ENCODE measurements at places on chromosomes 2 and 18.

GRCh38 chr2:212609479-212609878 lies 70.9 kb upstream of the ERBB4 start:
- DNase-seq = no peak

DNA sequence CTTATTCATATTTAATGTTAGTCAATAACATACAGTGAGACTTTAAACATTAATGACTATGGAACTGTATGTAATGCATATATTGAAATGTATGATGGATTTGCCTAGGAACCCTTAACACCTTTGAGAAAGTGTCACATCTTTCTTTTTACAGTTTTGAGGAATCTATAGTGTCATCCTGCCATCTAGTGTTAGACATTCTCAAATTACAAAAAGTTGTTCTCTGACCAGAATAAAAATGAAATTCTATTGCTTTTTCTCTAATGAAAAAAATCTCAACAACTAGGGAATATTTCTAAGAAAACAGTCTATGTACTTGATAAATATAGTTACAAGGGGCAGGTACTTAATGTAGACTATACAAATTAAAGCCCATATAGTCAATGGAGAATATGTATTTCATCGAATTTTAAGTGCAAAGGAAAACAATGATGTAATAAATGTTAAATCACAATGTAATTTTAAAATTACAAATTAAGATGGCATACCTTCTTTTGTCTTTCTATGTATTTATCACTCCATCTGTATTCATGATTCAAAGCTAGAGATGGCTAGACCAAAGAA lies 5.1 kb upstream of the CALCRL start:
- no peak for DNase-seq

GRCh38 chr2:140457483-140457882 lies 1673.3 kb downstream of the LRP1B start:
- no peak for DNase-seq

GRCh38 chr2:161088658-161089350 lies 71.4 kb upstream of the TANK start:
- DNase-seq = no peak

DNA sequence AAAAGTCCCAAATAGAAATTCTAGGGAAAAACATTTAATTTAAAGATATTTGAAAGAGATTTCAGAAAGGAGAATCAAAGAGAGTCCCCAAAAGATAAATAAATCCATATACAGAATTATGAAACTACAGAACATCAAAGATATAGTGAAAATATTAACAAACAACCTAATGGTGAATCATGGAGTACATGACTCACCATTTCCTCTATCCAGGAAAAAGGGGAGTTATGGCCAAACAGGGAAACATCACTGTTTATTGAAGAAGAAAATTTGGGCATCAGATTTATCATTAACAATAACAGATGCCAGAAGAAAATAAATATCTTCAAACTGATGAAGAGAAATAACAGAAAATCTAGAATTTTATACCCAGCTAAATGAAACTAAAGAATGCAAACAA lies 448.3 kb downstream of the CDH2 start:
- no peak for DNase-seq

- no peak for DNase-seq
Measured at GRCh38 chr18:25058521-25058920, 293.4 kb downstream of the ZNF521 start.

DNA sequence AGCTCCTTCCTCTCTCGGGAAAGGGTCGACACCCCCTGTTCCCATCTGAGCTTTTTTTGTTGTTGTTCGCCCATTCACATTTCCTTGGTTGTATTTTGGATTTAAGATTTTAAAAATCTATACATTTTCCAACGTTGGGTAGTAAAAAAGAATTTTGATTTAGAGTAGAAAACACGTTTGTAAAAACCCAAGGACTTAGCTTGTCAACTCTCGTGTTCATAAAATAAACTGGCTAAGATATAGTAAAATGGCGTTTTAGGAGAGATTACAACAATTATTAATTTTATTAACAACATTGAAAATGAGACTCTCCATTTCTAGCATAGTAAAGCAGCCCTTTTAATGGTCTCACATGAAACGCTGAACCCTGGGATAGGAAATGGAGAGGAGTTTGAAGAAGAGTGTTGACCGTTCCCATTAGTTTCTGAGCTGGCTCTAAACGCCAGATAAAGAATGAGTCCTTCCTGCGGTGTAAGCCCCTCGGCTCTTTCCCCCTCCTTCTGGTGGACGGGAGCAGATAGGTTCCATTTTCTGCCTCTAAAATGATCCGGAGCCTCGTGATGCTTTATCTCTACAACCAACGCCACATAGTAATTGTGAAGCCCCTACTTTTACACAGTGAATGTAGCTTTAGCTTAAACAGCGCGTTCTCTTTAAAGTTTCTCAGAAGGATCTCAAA lies 24.0 kb upstream of the ZNF516 start:
- DNase-seq = no peak

DNA sequence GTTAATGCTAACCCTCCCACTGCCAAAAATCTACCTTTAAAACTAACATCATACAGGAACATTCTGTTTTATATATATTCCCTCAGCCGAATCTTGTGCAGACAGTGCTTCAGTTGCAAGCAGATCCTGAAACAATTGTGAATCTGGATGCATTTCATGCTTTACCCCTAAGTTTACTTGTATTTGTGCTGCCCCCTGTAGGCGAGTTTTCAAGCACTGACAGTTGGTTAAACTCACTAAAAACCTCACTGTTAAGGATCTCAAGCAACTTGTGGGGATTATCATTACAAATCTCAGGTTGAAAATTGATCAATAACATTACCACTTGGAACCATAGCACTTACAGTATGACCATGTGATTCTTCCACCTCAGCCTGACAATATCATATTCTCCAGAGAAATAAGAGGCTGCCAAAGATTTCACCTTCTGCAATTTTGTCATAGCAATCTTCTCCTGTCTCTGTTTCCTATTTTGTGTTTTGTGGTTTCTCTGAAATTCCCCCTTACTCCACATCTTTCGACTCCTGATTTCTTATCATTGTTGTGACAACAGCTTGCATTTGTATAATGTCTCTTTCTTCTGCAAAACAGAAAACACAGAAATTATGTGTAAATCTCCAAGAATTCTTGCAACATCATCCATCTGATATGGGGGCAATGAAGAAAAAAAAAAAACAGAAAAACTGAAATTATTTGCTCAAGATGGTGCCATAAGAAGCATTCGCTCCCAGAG lies 354.6 kb upstream of the SETBP1 start:
- no peak for DNase-seq

- DNase-seq = no peak
Measured at GRCh38 chr2:213627054-213627710, 342.9 kb downstream of the SPAG16 start.

DNA sequence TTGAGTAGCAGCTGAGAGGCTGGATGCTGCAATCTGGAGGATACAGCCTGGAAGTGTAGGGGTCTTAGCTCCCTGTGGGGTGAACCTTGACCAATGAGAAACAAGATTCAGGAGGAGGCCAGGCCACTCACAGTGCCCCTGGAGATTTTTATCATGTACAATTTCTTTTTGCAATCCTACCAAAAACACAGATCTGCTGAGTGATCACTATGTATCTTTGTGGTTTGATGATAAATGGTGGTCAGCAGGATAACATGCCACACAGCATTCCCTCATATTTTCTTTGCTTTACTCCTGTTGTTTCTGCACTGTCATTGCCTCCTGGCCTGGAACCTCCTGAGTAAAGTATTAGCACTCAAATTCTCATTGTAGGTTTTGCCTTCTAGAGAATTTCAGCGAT lies 357.9 kb downstream of the THSD7B start:
- no peak for DNase-seq

DNA sequence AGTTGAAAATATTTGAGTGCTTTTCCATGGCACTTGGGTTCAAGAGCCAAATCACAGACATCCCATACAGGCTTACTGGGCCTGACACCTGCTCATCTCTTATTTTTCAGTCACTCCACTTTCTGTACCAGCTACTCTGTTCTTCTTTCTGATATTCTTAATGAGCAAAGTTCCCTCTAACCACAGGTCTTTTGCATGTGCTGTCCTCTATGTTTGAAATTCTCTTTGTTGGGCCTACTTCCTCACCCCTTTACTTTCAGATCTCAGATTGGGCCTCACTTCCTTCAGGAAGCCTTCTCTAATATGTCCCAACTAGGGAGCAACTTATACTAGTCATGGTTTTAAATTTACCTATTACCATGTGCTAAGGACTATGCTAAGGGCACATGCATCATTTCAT lies 81.8 kb upstream of the RBMS1 start:
- DNase-seq = no peak

GRCh38 chr2:217392930-217393584 lies 533.2 kb upstream of the TNP1 start:
- no peak for DNase-seq

GRCh38 chr2:158498043-158498748 lies 41.4 kb downstream of the PKP4 start:
- DNase-seq = no peak

- DNase-seq = no peak
Measured at GRCh38 chr2:165469417-165469816, at the start of gene CSRNP3. CSRNP3 (plus strand) TSS chr2:165469698; CDS start chr2:165595066, 125,368 bp downstream.

- no peak for DNase-seq
Measured at GRCh38 chr2:201261906-201262305, 1.6 kb downstream of the CASP8 start.

DNA sequence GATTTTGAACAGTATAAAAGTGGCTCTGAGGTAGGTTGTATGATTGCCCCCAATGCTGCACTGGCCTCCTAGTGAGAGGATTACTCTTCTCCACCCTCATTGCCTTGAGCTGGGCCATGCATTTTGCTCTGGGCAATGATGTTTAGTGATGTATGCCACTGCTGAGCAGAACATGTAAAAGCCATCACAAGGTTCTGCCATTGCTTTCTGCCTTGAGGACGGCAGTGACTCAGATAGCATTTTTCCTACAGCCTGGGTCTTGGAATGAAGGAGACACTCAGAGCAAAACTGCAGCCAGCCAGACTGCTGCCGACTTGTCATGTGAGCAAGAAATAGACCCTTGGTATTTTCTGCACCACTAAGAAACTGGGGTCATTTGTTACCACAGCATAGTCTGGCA lies 27.6 kb downstream of the GPATCH11 start:
- no peak for DNase-seq

GRCh38 chr18:9619545-9619944 lies 5.2 kb upstream of the PPP4R1 start:
- no peak for DNase-seq

GRCh38 chr2:171482877-171483276 lies 39.4 kb upstream of the CYBRD1 start:
- DNase-seq = no peak

GRCh38 chr2:15548974-15549373 lies 12.2 kb downstream of the NBAS start:
- no peak for DNase-seq

- no peak for DNase-seq
Measured at GRCh38 chr2:173854141-173854540, 111.0 kb downstream of the SP3 start.

DNA sequence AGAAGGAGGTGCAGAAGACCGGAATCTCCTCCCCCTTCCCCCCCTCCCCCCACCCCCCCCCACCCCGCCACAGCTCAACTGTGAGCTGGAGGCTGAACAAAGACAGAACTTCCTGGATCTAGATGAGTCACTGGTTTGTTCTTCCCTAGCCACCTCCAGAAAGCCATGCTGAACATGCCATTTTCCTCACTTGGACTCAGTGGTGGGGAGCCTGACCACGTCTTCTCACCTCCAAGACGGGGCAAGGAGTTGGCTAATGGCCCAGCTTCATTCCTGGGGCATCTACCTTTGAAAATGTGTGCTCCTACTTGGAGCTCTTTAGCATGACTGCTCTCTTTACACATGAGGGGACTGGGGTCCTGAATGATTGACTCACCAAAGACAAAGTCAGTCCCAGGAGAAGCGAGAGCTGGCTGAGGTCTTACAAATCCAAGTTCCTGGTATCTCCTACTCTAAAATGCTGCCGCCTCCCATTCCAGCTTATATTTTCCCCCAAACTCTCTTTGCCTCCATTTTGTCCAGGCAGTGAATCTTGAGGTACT lies 22.6 kb upstream of the FZD5 start:
- no peak for DNase-seq

GRCh38 chr2:42164046-42164445 lies 5.1 kb upstream of the EML4 start:
- no peak for DNase-seq

DNA sequence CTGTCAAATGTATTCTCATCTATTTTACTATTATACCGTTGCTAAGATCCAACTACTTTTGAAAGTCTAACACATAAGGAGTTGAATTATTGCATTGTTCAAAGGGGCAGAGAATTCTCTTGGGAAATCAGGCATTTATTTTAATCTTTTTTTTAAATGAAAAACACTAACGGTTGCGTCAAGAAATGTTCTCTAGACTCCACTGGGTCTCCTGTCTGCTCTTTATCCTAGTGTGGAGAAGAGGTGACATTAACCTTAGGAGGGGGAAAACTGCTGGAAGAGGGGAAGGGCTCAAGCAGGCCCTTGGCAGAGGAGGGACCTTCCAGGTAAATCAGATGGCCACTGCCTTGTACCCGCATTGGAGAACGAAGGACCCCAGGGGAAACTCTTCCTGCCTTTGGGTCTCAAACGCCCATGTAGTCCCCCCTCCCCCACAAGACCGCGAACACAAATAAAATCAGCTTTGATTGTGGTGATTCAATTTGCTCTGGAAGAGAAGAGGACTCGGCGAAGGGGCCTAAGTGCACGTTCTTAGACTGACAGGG lies 1.1 kb upstream of the APCDD1 start:
- DNase-seq = no peak

DNA sequence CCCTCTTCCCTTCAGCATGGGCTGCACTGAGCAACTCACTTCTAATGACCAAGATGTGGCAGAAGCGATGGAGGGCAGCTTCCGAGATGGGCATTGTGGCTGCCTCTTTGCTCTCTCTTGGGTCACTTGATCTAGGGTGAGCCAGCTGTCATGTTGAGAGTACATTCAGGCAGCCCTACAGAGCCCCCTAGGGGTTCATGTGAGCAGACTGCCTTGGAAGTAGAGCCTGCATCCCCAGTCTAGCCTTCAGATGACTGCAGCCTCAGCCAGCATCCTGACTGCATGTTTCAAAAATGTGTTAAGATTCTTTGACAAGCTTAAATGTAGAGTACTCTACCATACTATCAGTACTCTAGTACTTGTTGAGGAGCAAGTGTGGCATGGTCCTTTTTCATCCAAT lies 143.9 kb downstream of the NCK2 start:
- DNase-seq = no peak

GRCh38 chr2:221533299-221533698 lies 38.8 kb downstream of the EPHA4 start:
- DNase-seq = no peak

- DNase-seq = no peak
Measured at GRCh38 chr2:122528958-122529705, 773.7 kb downstream of the TSN start.

DNA sequence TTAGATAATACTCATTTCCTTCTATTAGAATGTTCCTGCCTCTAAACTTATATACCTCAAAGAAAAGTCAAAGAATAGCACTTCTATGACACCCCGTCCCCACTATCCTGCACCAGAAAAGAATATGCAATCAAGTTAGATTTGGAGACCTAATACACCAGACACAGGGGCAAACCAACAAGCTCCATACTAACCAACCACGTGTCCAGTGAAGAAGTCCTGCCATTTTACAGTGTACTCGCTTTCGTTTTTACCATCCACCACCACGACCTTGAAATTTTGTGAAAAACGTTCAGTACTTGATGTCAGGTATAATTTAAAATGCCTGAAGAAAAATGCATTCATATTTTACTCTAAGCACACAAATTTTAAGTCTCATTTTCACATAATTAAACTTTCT lies 19.1 kb downstream of the ADAM17 start:
- no peak for DNase-seq

Measured in stimulated activated CD8-positive, alpha-beta memory T cell treated with anti-CD3 and anti-CD28 coated beads, Interleukin-4, amount 100 ng/mL, for 4 hours (primary cell).